Central memory CD4-positive, alpha-beta T cell (primary cell): ENCODE measurements at places on chromosomes 16 and 17.

- DNase-seq: peak; percentile 15
Measured at GRCh38 chr17:76558198-76559095, 18.6 kb downstream of the PRCD start.

- DNase-seq: no peak
Measured at GRCh38 chr17:77330602-77331081, 189.9 kb downstream of the SEC14L1 start.

- no peak for DNase-seq
Measured at GRCh38 chr16:27852681-27853080, 210.8 kb downstream of the GSG1L start.

DNA sequence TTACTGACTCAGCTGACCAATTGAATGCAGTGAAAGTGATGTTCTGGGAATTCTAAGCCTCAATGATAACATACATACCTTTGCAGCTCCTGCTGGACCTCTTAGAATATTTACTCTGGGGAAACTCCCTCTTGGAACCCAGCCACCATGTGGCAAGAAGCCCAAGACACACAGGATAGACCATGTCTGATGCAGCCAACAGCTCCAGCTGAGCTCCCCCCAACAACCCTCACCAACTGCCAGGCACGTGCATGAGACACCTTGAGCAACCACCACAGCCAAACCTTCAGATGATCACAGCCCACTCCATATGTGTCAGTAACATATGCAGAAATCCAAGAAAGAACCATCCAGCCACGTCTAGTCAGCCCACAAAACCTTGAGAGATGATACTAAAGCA lies 53.0 kb downstream of the XYLT1 start:
- DNase-seq: no peak

- DNase-seq: no peak
Measured at GRCh38 chr16:6111390-6111789, 1013.8 kb upstream of the EEF2KMT start.

DNA sequence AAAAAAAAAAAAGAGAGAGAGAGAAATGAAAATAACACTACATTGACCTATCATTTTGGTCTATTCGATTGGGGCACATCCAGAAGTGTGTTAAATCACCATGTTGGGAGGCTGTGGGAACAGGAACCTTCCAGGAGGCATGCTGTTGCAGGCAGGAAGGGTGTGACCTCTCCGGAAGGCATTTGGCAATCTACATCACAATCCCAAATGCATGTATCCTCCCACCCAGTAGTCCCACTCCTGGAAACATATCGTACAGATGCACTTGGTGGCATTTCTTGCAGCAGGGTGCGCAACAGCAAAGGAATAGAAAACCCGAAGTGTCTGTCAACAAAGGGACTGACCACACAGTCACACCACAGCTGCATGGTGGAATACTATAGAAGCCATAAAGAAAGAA lies 7.9 kb downstream of the PLLP start:
- no peak for DNase-seq

DNA sequence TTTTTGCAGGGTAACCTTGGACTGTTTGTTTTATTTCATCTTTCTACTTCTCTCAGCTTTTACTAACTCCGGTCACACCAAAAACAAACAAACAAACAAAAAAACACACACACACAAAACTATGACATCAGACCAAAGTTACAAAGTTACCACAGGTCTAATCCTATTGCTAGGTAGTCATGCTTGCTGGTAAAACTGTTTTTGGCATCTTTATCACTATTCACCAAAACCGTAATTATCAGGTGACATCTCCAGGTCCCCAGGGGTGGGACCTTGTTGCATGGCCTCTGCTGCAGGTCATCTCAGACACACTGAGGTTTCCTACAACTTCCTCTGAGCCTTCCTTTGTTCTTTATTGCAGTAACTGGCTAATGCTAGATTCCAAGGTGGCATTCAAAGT lies 162.3 kb downstream of the ABCA8 start:
- no peak for DNase-seq

DNA sequence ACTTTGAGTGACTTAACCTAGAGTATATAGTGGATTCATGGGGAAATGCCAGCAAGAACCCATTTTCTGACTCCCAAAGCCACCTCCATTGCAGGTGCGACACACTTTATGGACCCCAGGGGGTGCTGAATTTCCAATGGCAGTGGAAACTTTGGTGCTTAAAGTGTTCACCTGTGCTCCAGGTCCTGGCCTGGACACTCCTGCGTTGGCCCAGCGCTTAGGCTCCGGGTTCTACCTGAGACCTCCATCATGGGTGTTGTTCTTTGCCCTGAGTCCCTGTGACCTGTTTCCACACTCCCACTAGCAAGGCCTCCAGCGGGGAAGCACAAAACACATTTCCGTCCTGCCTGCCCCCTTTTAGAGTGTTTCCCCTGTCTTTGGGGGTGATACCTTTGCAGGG lies 3.0 kb downstream of the CCNF start:
- no peak for DNase-seq
